ENCODE measurements at places on chromosomes 16 and 17.

DNA sequence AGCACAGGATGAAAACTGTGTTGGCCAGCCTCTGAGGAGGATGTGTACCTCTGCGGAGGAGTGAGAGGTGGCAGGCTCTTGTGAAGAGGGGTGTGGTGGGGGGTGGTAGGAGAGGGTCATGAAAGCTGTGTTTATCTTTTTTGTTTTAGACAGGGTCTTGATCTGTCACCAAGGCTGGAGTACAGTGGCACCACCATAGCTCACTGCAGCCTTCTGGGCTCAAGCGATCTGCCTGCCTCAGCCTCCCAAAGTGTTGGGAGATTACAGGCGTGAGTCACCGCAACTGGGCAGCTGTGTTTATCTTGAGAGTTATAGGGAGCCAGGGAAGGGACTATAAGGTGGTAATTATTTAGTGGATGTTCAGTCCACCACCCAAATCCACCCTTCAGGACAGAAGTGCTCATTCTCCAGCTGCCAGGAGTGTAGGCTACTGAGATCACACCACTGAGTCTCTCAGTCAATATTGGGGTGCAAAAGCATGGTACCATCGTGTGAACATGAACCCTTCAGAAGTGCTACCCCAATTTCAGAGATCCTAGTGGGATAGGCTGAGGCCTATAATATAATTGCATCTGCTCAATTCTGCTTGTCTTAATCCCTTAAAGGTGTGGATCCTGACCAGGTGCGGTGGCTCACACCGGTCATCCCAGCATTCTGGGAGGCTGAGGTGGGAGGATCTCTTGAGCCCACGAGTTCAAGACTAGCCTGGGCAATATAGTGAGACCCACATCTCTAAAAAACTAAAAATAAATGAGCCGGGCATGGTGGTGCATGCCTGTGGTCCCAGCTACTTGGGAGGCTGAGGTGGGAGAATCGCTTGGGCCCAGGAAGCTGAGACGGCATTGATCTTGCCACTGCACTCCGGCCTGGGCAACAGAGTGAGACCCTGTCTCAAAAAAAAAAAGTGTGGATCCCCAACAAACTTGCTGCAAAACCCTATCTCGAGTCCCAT lies 788 bp upstream of the EXOC3L1 start:
- no peak for DNase-seq

DNA sequence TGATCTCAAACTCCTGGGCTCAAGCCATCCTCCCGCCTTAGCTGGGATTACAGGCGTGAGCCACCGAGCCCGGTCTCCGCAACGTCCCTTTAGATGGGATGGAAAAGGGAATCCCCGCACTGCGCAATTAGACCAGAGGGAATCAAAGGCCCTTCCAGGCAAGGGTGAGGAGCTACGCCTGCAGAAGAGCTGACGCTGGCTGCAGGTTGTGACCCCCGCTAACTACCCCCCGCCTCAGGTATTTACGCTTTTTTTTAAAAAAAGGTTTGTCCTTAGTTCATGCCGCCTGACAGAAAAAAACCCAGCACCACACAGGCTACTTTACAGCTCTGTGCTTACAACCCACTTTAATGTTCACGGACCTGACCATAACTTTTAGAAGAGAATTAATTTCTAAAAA lies 26.9 kb downstream of the ZCCHC14 start:
- no peak for DNase-seq

DNA sequence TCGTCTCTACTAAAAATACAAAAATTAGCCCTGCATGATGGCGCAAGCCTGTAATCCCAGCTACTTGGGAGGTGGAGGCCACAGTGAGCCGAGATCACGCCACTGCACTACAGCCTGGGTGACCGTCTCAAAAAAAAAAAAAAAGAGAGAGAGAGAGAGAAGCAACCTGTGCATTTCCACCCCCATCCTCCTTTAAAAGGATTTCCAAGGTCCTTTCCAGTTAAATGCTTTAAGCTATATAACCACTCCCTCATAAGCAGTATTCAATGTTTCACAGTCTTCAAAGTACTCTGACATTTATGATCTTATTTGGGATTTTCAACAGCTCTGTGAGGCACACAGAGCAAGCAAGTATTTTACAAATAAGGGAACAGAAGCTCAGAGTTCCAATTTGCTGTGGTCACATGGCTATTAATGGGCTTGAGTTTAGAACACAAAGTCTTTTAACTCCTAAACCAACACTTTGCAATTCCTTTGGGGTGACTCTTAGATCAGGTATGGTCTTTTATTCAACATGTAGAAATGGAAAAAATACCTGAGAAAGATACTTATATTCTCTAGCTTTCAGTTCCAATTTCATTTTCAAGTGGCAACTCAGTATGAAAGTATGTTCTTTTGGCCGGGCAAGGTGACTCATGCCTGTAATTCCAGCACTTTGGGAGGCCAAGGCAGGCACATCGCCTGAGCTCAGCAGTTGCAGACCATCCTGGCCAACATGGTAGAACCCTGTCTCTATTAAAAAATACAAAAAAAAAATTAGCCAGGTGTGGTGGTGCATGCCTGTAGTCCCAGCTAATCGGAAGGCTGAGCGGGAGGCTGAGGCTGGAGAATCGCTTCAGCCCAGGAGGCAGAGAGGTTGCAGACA lies 31.3 kb downstream of the SPOP start:
- DNase-seq: no peak

GRCh38 chr17:69919789-69920188 lies 155.2 kb upstream of the KCNJ16 start:
- DNase-seq: no peak

DNA sequence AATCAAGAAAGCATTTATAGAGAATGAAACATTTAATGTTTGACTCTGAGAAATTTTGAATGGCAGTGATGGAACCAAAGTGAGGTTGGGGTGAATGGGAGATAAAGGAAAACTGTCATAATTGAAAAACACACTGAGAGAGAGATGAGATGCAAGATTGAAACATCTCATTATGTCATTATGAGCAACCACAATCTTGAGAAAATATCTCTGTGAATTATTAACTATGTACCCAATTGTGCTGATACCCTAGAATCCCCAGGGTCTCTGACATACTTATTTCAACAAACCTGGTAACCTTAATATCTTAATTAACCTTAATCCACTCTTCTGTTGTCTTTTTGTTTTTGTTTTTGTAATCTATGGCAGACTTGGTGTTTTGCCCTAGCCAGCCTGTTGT lies 143.5 kb upstream of the HLF start:
- no peak for DNase-seq

DNA sequence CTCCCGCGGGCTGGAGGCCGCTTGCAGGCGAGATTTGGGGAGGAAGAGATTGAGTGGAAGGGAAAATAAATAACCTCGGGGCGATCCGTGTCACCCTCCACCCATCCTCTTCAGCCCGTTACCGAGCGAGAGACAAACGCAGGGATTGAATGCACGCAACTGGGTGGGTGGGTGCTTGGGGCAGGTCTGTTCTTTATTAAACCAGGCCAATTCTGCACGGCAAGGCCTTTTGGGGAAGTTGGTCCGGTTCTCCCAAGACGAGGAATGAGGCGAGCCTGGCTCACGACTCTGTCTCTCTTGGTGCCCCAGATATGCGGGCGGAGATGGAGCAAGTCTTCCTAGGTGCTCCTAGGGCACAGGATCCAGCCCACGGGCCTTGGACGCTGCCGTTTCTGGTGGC lies 396 bp upstream of the HOXB7 start:
- no peak for DNase-seq

DNA sequence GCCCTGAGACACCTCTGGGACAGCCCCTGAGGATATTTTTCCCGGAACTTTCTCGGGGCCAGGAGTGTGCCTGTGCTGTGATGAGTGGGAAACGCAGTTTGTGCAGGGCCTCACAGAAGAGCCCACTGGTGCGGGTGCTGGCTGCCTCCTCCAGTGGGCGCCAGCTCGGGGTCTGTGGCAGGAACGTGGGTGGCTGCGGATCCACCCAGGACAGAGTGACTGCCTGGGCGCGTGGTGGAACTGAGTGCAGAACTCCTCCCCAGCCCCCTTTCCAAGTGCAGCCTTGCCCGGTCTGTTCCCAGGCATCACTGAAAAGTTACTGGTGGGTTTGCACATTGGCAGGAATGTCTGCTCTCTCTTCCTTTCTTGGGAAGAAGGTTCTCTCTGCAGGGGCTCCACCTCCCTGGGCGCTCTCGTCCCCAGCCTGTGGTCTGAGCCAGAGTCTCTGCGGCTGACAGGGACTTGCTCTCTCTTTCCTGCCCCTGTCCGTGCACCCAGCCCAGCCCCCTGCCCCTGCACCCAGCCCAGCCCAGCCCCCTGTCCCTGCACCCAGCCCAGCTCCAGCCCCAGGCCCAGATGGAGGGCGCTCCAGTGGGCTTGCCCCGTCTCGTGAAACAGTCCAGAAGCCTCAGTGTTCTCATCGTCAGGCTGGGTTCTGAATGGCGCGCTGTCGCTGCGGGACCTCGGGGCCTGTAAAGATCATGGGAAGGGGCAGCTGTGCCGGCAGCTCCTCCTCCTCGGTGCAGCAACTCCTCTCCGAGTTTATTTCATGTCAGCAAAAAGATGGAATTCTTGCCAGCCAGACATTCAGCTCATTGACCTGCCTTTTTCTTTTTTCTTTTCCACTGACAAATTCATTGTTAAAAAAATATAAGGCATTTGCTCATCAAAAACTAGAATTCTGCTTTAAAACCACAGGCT lies 117.5 kb downstream of the BANP start:
- DNase-seq: no peak

- no peak for DNase-seq
These were observed 85.6 kb downstream of the SOX9 start for GRCh38 chr17:72206376-72206775.

GRCh38 chr17:79019632-79020584 lies 4.1 kb upstream of the C1QTNF1 start:
- DNase-seq: no peak

GRCh38 chr16:64203126-64203525 lies 918.7 kb downstream of the CDH11 start:
- no peak for DNase-seq

GRCh38 chr16:74465281-74465680 lies 44.0 kb upstream of the CLEC18B start:
- no peak for DNase-seq

GRCh38 chr17:66849851-66850580 lies 15.1 kb downstream of the CACNG5 start:
- DNase-seq: no peak

GRCh38 chr16:12336141-12336540 lies 359.6 kb downstream of the SNX29 start:
- no peak for DNase-seq

DNA sequence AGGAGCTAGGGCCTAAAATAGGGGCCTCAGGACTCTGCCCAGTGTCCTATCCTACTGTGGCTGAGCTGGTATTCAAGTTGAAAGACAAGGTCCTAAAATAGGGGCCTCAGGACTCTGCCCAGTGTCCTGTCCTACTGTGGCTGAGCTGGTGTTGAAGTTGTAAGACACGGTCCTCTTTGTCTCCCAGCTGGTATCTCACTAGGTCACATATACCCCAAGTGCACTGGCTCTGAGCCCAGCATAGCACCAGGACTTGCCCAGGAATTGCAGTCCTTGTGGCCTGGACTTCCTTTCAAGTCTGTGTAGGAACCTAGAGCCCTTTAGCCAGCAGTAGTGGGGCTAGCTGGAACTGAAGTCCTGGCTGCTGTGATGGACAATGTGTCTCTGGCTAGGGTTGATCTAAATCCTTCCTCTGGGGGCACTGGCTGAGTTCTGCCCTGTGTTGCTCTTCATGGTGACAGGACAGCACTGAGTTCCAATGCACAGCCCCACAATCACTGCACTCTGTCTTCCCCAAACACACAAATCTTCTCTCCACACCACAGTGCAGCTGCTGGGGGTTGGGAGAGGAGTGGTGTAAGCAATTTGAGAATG lies 260.5 kb downstream of the HAPSTR1 start:
- DNase-seq: no peak

DNA sequence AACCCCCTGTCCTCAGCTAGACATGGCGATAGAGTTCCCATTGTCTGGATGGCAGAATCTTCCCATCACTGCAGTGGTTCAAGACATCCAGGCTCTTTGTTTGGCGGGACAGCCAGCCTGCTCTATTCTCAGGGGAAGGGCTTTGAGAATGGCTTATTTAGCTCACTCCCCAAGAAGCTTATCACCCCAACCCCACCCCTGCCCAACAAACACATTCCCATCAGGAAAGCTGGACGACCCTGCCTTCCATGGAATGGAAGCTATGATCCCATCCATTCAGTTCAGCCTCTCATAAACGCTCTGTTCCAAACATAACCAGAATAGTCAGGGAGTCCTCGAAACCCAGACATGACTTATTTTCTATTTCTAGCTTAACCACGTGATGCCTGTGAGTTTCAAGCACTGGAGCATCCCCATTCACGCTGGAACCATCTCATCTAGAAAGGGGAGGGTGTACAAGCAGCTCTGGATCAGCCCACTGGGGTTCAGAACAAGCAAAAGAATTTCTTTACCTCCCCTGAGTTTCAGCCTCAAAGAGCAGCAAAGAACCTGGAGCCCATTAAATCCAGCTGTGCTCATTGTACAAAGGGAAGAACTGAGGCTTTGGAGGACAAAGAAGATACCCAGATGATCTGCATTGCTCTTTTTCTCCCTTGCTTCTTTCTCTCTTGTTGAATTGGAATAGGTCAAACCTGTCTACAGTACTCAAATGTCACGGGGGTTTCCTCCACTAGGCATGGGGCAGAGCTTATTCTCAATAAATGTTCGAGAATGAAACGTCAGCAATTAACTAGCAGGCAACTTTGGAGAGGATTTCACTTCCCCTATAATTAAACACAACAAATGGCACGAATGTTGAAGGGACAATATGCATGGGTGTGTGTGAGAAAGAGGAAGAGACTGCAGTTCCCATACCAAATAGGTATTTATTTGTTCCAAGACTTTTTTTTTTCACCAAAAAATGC lies 93.1 kb downstream of the XYLT1 start:
- no peak for DNase-seq

DNA sequence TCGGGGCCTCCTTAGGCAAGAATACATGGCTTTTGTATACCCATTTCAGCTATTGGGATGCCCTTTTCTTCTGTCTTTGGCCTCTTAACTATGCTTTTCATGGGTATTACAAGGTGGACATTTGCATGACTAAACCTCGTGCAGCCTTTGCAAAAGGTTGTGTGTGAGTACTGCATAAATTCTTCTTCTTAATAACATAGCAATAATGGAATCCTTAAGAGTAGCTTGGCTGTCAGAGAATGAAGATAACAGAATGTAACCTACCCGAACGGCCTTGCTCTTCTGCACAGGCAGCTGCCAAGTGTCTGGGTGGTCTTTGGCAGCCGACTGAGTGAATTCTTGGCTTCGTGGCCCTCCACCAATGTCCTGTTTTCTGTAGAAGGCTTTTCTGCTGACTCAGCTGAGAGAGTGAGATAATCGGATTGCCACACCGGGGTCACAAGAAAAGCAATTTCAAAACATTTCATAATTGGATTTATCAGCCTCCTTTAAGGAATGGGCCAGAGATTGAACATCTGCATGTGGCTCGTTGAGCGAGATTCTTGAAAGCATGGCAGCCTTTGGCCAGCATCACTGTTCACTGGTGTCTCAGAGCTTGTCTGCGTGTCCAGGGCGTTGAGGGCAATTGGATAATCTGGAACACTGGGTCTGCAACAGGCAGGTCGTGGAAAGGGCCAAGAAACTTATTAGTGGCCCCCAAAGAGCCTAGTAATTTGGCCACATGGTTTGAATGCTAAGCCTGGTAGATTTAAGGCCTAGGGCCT lies 13.4 kb downstream of the IRF8 start:
- DNase-seq: no peak
